ENCODE measurements at places on chromosomes 1 and 21.

DNA sequence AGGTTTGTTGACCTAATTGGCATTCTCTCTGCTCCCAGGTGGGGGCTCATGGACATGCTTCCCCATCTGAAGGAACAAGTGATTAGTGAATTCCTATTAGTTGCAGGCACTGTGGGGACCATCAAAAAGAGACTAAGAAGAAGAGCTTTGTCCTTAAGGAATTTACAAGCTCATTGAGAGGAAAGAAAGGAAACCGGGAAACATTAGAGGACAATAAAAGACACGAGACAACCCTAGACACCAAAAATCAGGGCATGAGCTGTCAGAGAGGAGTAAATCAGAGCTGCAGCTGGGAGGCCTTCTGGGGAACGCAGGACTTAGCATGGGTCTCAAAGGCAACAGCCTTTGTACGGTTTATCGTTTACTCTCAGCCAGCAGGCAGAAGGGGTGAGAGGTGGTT lies 45.1 kb downstream of the BACE2 start:
- no peak for DNase-seq

- no peak for DNase-seq
These were observed 364.3 kb upstream of the USP24 start for GRCh38 chr1:55579332-55580001.

- DNase-seq: no peak
These were observed 241.5 kb downstream of the FOXD2 start for GRCh38 chr1:47679301-47679791.

DNA sequence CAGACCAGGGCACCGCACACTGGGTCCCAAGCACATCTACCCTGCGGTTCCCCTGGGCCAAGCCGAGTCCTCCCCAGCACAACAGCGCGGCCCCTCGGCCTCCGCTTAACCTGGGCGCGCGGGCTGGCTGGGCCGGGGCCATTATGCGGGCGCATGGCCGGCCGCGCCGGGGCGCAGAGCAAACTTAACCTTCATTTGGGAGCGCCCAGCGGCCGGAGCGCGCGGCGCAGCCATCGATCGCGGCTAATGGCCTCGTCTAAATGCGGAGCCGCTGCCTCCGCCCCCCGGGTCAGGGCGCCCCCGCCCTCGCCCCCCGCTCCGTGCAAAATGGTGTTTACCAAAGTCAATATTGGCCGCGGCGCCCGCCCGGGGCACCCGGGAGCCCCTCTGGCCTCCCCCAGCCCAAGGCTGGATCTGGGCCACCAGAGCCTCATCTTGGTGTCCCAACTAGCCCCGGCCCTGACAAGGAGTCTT lies 272.1 kb downstream of the TRABD2B start:
- DNase-seq: no peak

DNA sequence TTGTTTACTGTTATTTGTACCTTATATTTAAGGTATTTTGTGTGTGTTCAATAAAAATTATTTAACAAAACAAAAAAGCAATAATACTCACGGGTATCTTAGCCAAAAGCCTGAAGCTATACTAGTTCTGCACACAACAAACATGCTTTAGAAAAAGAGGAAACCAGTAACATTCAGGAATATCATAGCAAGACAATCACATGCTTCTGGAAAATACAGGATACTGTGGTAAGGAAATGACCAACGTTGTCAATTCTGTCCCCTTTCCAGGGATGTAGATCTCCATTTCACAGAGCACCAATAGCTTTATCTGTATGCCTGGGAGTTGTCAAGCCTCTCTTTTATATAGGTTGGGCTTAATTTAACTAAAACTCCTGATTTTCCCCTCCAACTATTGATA lies 288.4 kb downstream of the SMYD3 start:
- no peak for DNase-seq

DNA sequence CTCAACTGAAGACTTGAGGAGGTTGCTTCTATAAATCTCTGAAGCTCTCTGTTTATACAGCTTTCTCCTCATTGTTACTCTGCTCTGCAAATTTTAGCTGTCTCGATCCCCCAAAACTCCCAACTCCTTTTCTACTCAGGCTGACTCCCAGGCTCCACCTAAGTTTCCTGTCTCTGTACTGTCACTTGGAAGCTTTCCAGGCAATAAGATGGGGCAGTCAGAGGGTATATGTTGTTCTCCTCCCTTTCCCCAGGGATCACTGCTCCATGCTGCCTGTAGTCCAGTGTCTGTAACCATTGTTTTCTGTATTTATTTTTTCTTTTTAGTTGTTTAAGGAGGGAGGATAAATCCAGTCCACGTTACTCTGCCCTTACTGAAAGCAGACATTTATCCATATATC lies 13.4 kb downstream of the TSNAX start:
- no peak for DNase-seq

- DNase-seq: no peak
These were observed 28.8 kb downstream of the TENT5C start for GRCh38 chr1:117634631-117635030.

- no peak for DNase-seq
These were observed 104.2 kb downstream of the ATP5PO start for GRCh38 chr21:33811167-33812010.

GRCh38 chr1:3899754-3900149 lies 320 bp downstream of the C1orf174 start:
- DNase-seq: no peak

GRCh38 chr1:22093513-22093912 lies 41.0 kb downstream of the CDC42 start:
- no peak for DNase-seq

- peak; percentile 88 for DNase-seq
These were observed 7.6 kb downstream of the EFNA3 start for GRCh38 chr1:155086128-155086741.

- peak; percentile 26 for DNase-seq
These were observed 1.8 kb upstream of the FCRL6 start for GRCh38 chr1:159800177-159800930.

DNA sequence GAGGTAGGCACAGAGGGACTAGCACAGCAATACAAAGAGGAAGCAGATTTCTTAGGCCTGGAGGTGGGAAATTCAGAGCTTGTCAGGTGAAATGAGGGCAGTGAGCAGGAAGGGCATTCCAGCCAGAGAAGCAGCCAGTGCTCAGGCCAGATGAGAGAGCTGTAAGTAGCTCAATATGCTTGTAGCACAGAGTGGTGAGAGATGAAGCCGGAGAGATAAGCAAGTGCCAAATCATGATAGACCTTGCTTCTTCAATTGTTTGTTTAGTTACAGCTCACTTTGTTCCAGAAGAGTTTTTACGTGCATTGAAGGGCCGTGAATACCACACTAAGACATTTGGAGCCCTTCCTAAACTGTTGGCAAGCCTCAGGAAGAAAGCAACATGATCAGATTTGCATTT lies 42.0 kb upstream of the ADAMTS1 start:
- DNase-seq: no peak

- no peak for DNase-seq
These were observed 463.8 kb downstream of the USP25 start for GRCh38 chr21:16193496-16194094.

DNA sequence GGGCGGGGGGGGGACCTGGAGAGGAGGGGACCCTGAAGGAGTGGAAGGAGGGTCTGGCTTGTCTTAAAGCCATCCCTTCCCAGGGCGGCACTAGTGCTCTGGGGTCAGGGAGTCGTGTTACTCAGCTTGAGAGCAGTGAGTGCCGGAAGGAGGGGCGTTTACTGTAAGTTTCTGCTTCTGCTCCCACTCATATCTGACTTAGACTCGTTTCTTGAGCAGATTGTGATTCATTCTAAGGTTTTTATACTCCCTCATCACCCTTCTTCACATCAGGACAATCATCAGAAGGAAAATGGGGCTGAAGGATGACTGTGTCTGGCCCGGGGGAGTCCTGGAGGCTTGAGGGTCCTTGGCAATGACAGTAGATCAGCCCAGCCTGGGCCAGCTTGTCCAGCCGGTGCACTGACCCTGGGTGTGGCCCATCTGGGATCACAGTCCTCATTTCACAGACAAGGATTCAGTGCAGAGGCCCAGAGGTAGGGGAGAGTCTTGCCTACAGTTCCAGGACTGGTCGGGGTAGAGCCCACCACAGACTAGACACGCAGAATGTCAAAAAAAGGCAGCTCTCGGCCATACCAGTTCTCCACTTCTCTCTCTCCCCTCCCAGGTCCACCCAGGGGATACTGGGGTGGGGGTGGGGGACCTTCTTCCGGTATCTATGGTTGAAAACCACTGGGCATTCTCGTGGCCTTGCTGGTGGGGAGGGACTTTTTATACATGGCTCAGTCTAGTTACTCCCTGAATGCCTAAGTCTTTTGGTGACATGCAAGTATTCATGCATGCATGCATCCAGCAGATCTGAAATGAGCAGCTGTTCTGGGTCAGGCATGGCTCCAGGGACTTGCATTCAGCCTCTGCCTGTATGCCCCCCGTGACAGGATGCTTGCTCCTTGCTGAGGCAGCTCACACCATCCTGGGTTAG lies 5.1 kb downstream of the TNFRSF8 start:
- no peak for DNase-seq

DNA sequence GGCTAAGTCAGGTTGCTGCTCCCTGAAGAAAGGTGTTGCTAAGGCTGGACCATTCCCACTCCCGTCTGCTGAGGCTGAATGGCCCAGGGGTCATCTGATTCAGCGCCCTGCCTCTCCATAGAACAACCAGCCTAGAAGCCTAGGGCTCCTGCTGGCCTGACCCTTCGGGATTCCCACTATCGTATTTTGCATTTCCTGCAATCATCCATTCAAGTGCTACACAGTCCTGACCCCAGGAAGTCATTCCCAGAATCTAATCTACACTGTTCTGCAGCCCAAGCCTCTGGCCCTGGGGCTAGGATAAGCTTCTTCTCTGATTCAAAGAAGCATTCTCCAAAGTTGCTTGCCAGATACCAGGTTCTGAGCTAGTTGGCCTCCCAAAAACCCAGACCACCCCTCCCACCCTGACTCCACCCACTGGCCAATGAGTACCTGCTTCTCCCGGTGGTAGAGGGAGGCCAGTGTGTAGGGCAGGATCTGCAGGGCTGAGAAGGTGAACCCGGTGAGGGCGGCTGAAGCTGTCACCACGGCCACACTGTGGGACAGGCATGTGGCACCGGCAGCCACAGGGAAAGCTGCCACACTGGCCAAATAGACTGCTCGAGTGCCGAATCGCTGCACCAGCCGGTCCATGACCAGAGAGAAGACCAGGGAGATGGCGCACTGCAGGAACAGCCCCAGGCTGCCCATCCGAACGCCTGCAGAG lies 18.7 kb downstream of the SLC45A3 start:
- no peak for DNase-seq

DNA sequence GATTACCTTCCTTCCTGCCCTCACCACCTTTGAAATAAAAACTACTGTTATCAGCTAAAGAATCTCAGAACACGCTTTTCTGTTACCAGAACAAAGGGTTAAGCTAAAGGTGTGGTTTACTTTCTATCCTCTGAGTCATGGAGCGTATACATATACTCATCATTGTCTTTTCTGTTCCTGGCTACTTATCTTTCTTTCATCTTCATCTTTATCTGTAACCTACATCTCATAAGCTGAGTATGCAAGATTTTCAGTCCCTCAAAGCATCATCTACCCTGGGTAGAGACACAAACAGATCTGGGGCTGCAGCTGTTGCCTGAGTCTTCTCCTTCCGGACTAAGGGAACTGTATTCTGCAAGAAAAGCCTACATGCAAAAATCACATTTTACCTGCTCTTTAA lies 75.6 kb downstream of the LMO4 start:
- DNase-seq: peak; percentile 22

DNA sequence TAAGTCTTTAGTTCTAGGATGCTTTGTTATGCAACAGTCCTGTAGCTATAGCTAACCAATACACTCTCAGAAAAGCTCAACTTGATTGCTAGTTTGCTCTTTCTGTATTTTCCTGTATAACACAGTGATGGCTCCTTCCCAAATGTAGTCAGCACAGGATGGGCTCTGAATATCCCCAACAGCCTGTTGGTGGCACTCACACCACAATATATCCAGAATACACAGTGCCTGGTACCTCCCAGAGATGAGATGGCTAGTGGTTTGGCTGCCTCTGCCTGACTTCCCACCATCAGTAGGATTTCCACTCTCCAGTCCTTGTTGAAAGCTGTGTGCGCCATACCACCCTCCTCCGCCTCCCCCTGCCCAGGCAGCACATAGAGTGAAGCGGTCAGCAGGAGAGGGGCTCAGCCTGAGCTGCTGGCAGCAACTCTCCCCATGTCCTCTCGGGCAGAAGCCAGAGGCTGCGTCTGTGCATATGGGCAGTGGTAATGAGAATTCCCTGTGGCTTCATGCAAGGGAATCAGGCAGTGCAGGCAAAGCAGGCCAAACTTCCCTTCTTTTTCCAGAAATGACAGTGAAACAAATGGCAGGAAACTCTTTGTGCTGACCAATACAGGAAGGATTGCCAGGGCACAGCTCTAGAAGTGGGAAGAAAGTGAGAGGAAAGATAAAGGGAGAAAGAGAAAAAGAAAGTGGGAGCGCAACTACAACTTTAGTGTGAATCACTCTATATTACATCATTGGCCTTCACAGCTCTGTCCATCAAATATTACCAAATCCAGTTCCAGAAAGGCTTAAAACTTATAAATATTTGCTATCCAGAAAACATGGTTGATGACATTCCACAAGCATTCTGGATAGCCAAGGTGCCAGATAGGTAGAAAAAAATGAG lies 49.7 kb downstream of the LMX1A start:
- DNase-seq: no peak

GRCh38 chr1:225653463-225654276 lies 747 bp upstream of the ENAH start:
- DNase-seq: peak; percentile 33

- no peak for DNase-seq
These were observed 79.2 kb upstream of the NRIP1 start for GRCh38 chr21:15144026-15144425.
